ENCODE measurements at places on chromosomes 12 and 14. TPM values are rescaled to one million over a fixed set of nuclear protein-coding genes. Genes with fewer than 3 reads are reported as not detected.

GRCh38 chr12:12788131-12788530 lies 2.7 kb downstream of the APOLD1 start:
- no peak for DNase-seq

- DNase-seq, result no peak
These were observed 7.7 kb upstream of the TCTN1 start for GRCh38 chr12:110606253-110606611.

Gene RTRAF
- polyA plus RNA-seq, result 209 TPM

DNA sequence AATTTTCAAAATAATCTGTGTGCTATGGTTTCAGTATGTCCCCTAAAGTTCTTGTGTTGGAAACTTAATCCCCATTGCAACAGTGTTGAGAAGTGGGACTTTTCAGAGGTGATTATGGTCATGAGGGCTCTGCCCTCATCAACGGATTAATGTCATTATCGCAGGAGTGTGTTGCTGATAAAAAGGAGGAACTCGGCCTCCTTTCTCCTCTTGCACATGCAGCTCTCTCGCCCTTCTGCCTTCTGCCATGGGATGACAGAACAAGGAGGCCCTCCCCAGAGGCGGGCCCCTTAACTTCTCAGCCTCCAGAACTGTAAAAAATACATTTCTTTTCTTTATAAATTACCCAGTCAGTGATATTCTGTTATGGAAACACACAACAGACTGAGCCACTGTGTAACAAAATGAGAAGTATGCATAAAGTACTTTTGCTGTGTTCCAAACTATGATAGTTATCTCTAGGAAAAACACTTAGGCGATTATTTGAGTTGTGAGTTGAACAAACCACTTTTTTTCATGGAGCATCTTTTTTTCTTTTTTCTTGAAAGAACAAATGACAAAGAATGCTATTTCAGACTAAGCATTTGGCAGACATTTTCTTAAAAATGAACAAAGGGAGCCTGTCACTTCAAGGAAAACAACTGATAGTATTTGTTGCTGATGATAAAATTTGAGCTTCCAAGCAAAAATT lies 134.8 kb upstream of the FUT8 start:
- no peak for DNase-seq

DNA sequence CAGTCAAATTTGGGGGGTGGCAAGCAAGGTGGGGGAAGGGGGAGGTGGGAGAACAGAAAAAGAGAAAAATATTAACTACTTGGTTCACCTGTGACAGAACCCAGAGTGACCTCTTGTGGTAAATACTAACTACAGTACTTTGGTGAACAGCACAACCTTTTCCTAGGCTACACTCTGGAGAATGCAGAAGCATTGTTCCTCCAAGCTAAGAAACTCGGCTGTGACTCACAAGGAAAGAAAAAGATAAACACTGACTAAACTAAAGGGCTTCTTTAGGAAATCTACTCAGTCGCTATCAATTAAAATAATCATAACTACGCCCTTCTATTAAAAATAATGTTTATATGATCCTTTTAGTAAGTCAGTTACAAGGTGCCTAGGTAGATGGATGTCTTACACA lies 5.4 kb downstream of the KCNH5 start:
- DNase-seq, result no peak

DNA sequence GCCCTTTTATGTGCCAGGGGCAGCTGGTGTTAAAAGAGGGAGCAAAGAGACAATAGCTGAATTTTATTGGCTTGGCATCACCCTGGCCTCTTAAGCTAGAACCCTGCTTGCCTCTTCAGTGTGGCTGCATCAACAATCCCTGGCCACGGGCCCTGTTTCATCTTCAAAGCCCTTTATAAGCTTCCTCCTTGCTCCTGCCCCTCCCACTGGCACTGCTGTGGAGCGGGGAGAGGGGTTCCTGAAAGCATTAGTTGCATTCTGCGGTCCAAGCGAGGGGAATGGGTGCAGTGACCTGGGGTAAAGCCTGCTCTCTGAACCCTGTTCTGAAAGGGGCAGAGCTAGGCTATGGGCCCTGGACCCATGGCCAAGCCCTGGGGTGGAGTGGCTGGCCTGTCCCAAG lies 220 bp upstream of the KRT83 start:
- DNase-seq, result no peak

DNA sequence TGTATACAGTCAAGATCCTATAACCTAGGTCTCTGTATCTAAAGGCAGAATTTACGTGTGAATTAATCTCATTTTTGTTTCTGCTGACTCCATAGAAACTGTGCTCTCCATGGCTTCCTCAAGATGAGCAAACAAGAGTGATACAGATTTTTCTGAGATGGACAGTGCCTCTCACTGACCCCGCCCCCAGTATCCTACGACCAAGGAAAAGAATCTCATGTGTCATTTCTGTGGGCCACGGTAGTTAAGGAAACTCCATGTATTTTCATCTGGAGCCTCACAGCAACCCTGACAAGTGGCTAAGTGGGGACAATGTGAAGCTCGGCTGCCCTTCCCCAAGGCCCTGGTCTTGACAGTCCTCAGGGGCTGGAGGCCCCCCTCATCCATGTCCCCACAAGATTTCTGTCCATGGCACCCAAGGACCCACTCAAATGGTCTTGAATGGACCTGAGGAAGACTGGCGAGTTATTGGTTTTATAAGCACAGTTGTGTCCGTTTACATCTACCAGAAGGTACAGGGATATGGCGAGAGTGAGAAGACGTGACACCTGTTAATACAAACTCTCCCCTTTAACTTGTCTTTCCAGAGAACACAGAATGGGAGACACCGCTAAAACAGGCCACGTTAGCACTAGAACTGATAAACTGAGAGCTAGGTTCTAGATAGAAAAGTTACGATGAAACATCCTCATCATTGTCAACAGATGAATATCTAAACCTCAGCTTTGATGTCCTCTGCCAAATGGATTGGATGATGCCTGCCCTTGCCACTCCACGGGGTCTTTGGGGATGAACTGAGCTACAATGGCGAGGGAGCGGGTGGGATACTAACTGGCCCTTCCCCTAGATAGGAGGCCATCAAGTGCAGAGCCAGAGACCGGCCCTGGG lies 108.4 kb upstream of the EGLN3 start:
- no peak for DNase-seq

Gene GLI1
- polyA plus RNA-seq, result 11.2 TPM

Gene MYH6
- 7.0 TPM for polyA plus RNA-seq

DNA sequence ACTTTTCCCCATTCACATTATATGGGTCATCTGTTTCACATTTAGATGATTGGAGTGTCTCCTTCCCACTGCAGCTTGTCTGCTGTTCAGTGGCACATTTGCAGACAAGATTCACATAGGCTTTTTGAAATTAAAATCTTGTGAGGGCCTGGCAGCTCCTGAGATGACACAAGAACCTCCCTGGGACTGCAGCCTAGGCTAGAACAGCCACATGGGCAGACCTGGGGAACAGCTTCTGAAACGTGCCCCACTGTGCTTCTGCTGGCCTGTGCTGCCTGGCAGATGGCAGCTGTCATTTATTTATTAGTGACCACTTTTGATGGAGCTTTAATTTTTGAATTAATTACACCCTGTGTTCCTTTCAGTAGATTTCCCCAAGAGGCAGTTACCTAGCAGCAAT lies 137.4 kb downstream of the GRIP1 start:
- no peak for DNase-seq

- DNase-seq, result no peak
These were observed 8.3 kb upstream of the STAC3 start for GRCh38 chr12:57258977-57259970.

GRCh38 chr12:121438905-121439304 lies 39.0 kb downstream of the RNF34 start:
- DNase-seq, result no peak

Gene HVCN1
- 4.7 TPM for polyA plus RNA-seq

DNA sequence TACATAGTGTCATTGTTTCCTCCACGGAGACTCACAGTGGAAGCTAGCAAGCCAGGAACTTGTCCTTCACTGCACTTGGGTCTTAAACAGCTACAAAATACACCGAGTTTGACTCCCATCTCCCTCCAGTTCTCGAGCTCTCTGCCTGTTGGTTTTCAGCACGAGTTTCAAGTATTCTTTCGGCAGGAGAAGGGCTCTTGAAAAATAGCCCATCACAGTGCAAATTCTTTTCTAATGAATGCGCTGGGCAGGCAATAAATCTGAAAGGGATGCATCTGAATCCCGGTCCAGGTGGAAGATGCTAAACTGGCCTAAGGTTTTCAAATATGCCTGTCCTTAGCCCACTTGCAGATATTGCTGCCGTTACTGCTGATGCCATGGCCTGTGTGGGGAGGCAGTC lies 173.9 kb downstream of the CACNA1C start:
- DNase-seq, result no peak

Gene DNAI7
- polyA plus RNA-seq, result 0.38 TPM

DNA sequence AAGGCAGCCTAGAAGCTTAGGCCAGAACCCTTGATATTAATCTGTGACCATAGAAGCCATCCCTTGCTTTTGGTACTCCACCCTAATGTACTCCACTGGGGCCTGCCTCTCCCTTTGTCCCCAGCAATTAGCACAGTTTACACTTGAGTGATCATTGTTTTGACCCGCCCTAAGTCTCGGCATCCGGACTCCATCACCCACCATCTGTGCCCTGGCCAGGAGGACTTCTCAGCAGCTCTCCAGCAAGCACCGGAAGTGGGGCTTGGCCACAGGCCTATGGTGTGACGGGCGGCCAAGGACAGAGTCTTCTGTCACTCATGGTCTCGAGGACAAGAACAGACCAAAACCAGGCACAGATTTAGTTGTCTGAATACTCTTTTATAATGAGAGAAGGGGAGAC lies 126.5 kb upstream of the NTF3 start:
- no peak for DNase-seq

DNA sequence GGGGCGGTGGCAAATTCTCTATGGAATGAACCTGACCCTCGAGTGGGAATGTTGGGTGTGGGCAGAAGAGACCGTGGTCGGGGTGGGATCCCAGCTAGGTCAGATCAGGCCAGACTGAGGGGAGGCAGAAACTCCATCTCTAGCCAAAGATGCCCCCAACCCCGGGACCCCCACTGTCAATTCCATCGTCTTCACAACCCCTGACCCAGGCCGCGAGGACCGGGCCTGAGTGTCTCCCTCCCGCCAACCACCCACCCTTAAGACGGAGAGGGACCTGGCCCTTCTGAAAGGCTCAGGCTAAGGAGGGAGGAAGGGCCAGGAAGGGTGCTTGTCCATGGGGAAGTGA lies 760 bp downstream of the PLEKHD1 start:
- DNase-seq, result no peak

GRCh38 chr14:90556012-90556477 lies 159.2 kb downstream of the CALM1 start:
- no peak for DNase-seq

Gene PPP4R4
- polyA plus RNA-seq, result 0.13 TPM

DNA sequence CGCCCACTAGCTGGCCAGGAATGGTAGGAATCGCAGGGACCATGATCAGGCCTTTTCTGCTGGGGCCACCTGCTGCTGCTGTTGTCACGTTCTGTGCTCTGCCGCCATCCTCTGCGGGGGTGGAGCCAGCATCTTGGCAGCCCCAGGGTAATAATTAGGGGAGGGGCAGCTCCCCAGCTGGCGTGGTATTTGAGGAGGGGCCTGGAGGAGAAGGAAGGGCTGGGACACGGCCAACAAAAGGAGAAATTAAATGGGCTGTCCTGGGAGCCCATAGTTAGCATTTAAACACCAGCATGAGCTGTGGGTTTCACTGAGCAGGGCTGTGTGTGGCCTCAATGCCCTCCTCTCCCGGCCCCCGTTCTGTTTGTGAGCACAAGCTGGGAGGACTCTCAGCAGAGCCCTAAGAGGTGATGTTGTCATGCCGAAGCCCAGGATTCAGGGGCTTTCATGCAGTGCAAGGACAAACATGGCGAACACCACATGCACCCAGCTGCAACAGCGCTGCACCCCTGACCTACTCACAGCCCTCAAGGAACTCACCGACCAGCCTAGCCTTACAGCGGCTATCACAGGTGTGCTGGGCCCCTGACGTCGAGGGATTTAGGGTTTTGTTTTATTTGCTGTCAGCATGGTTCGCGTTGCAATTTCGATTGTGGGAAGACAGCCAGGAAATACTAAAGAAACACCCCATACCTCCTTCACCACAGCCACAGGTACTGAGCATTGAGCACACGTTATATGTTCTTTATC lies 324.3 kb downstream of the CACNA1C start:
- no peak for DNase-seq

- no peak for DNase-seq
These were observed 3.8 kb upstream of the KRT86 start for GRCh38 chr12:52270541-52271070.

DNA sequence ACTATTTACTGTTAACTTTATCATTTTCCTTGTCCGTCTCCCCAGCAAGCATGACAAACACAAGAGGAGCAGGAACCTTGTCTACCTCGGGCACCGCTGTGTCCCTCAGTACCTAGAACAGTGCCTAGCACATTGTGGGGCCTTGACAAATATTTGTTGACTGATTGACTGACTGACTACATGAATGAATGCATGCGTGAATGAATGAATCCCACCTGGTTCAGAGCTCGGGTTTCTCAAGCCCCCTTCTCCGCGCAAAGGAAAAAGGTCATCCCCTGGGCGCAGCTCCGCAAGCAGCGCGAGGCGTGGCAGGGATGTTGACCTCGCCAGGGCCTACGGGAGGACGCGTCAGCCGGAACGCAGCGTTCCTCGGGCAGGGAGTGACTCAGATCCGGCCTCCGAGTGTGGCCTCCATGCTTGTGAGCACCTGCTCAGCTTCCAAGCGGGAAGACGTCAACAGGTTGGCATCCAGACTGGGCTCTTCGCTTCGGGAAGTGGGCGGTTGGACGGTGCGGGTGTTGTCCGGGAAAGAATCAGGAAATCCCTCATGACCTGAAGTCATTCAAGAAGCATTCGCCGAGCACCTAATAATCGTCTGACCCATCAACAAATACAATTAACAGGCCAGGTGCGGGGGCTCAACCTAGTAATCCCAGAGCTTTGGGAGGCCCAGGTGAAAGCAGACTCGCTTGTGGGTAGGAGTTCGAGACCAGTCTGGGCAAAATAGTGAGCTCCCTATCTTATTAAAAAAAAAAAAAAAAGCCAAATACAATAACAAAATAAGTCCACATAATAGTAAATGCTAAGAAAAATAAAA lies 13.9 kb upstream of the UBC start:
- DNase-seq, result no peak

DNA sequence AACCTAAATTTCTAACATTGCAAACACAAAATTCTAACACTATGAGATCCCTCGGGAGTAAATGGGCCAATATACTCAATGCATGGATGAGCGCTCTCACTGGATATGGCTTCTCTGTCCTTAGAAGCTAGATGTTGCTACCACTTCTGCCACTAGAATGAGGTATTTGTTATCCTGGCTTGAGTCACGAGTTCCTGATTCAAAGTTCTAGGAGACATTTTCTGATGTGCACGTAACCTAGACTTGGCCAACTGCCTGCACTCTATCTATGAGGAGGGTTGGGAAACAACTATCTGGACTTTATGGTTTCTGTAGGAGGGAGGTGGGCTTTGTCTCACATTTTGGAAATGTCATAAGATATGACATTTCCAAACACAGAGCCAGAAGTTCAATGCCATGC lies 37.6 kb downstream of the FERMT2 start:
- DNase-seq, result no peak

DNA sequence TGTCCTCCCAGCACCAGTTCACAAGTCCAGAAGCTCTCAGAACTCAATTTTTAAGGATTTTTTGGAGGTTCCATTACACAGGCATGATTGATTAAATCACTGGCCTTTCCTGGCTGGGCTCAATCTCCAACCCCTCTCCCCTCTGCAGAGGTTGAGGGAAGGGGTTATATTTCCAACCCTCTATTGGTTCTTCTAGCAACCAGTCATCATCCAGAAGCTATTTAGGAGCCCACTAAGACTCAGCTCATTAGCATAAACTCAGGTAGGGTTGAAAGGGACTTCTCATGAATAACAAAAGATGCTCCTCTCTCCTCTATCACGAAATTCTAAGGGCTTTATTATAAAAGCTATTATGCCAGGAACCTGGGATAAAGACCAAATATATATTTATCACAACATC lies 41.5 kb downstream of the SPPL3 start:
- DNase-seq, result no peak

Gene TAS2R42
- polyA plus RNA-seq, result not detected
